ENCODE measurements at places on chromosomes 7 and 10.

- DNase-seq = no peak
Observed at GRCh38 chr10:113007821-113008220, 57.8 kb downstream of the TCF7L2 start.

DNA sequence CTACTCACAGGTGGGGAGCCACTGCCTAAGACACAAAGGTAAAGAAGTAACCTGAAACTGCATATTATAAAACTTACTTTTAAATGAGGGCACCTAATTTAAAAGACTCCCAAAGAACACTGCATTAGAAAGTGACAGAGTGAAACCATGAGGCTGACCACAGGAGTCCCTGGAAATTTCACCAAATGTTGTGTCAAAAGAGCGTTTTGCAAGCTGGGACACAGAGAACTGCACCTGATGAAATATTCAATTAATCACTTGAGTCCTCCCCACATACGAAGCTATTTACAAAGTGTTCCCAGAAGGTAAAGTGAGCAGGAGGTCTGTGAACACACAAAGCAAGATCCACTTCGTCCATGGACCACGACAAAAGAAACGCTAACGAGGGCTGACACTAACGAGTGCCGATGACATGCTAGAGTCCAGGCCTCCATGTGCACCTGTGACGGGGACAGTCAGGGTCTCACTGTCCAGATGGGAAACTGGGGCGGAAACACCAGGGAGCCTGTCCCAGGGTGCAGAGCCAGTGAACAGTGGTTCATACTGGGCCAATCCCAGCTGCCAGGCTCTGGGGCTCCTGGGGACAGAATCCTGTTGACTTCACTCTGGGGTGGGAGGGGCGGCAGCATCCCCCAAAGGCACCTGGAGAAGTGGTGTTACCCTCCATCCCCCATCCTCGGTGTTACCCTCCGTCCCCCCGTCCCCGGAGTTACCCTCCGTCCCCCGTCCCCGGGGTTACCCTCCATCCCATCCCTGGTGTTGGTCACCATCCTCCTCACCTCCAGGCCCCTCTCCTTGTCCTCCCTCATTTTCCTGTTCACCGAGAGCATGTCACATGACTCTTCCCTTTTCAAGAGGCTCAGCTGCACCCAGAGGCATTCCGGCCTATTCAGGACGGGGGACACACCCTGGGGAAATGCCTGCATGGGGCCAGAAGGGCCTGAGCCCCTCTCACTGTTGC lies 63.4 kb downstream of the DIP2C start:
- no peak for DNase-seq

GRCh38 chr7:63008366-63008765 lies 990.3 kb upstream of the ZNF722 start:
- no peak for DNase-seq

GRCh38 chr7:98613601-98614425 lies 3.3 kb upstream of the NPTX2 start:
- DNase-seq = no peak

DNA sequence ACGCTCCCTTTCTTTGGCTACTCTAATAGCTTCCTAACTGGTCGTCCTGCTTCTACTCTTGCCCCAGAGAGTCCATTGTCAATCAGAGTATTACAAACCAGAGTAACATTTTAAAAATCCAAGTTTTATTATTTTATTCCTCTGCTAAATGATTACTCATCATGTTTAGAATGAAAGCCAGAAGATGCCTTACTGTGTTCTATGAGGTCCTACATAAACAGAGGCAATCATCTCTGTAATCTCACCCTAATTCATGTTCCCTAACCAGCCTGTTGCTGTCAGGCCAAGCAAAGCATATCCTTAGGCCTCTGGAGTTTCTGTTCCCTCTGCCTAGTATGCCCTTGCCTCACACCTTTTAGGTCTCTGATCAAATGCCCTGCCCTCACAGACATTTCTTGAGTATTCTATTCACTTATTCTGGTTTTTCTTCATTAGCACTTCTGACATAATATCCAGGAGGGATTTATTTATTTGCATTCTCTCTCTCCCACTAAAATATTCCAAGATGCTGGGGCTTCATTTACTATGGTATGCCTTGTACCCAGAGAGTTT lies 497.5 kb downstream of the PHTF2 start:
- DNase-seq = no peak

DNA sequence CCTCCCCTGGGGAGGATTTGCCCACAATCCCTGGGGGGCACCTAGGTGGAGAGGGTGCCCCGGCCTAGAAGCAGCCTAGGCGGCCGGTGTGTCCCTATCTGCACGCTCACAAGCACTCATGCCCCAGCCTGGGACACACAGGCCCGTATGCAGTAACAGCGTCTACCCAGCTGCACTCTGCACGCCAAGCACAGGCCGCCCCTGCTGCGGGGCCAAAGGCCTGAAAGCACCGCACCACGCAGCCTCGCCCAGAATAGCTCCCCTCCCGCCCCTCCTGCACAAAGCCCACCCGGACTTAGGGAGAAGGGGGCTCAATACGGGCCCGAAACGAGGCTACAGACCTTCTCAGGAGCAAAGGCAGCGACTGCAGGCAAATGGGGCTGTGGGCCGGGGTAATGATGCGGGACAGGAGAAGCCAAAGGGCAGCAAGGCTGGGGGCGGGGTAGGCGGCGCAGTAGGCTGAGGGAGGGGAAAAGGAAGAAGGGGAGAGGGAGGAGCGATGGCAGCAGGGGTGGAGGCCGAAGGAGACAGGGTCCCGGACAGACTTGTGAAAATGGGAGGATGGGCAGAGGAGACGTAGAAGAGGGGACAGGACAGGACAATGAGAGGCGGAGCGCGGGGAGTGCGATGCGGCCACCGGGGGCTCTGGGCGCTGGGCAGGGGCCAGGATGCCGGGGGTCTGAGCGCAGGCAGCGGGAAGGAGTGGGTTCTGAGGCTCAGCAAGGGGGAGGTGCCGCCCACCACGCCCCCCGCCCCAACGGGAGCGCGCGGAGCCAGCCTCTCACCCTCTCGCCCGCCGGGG lies 544 bp downstream of the GPRIN2 start:
- no peak for DNase-seq

DNA sequence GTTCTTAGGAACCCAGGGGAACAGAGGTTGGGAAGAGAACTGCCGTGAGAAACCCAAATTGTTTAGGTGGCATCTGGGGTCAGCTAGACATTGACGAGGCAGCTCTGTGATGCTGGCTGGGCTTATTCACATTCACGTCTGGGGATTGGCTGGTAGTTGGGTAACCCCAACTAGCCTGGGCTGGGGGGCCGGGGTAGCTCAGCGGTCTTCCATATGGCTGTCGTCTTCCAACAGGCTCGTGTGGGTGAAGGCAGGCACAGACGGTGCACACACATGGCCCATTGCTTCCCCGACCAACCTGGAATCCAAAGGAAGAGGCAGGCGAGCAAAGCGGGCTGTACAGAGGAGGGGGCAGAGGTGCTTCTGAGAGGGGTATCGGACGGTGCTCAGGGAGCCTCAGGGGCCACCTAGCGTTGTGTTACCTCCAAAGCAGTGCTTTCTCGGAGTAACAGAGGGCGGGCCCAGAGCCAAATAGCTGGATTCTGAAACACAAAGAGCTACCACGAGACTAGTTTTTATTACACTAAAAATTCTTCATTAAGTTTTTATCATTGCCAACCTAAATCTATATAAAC lies 34.5 kb downstream of the MKI67 start:
- DNase-seq = no peak

- peak; percentile 21 for DNase-seq
Observed at GRCh38 chr10:33005322-33006301, 47.6 kb upstream of the ITGB1 start.

DNA sequence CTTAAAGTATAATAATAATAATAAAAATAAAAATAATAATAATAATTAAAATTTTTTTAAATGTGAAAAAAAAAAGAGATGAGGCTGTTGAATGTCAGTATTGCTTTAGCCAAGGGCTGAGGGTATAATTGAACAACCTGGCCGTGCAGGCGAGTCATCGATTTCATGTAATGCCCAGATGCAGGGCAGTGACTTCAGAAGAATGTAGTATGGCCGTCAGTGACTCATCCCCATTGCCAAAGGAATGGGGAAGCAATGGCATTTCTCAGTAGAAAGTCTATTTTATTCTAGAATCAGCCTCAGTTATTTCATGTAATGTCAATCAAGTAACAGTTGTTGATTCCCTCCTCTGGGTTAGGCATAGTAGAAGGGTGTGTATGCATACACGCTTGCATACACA lies 516.4 kb downstream of the GLRX3 start:
- DNase-seq = no peak

- no peak for DNase-seq
Observed at GRCh38 chr10:1735562-1735961, 1.8 kb downstream of the ADARB2 start.

DNA sequence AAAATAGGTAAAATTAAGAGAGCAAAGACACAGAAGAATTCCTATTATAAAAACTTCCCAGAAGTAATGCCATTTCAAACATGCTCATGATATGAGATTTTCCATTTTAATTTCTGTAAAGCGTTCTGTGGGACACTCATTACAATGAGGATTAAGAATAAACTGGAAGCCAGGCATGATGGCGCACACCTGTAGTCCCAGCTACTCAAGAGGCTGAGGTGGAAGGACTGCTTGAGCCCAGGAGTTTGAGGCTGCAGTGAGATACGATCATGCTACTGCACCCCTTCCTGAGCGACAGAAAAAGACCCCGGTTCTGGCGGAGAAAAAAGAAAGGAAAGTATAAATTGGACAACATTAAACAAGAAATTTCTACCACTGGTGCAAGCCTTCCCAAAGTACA lies 1.5 kb downstream of the DNA2 start:
- DNase-seq = no peak

DNA sequence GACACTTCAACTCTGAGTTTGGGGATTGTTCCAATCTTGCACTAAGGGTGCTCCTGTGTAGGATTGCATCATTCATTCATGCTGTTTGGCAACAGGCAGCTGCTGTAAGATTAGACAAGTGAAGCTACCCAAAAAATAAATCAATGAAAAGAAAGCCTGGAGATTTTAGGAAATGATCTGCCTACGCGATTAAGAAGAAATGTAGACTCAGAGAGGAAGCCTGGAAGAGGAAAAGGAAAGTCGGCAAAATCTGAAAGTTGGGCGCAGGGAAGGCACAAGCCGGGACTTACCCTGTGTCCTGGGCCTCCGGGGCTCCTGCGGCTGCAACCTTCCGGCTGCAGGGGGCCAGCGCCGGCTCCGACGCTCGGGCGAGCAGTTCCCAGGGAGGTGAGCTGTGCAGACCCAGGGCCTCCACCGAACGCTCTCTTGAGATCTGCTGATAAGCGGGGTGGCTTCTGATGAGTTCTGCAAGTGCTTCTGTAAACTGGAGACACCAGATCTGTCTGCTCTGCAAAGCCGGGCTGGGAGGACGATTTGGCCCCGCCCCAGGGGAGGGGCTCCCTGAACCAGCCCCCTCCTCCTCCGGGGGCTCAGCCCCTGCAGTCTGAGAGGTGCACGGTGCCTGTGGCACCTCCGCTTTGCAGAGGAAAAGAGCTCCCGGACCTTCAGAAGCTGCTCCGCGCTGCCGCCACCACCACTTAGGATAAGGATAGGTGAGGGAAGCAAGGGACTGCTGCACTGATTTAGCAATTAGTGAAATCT lies 17.4 kb downstream of the PSPH start:
- peak; percentile 50 for DNase-seq

DNA sequence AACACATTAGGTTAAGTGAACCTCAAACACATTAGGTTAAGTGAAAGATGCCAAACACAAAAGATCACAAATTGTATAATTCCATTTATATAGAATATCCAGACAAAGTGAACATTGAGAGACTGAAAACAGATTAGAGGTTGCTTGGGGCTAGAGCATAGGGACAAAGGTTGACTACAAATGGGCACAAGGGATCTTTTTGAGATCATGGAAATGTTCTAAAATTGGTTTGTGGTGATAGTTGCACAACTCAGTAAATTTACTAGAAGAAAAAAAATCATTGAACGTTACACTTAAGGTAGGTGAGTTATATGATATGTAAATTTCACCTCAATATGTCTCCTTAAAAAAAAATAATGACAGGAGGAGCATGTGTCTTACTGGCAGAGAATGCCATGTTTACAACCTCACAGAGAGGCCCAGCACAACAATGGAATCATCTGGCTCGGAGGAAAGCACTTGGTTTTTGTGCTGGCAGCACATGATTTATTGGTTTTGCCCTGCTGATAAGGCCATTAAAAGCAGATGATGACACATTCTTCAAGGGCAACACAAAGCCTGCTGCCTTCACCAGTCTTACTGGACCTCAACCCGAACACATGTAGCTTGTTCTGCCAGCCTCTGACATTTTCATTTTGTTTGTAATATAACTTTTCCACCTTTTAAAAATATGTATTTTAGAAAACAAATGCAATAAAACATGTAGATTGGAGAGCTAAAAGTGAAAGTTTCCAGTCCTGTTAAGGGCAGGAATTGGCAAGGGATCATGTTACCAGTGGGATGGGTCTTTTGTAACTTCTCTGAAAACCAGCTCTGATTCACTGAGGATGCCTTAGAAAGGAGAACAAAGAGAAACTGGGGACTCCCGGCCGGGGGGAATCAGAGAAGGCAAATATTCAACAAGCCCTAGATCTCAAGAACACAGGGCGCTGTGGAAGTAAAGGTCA lies 11.9 kb upstream of the LMOD2 start:
- DNase-seq = no peak

GRCh38 chr10:50216894-50217293 lies 34.4 kb downstream of the ASAH2 start:
- DNase-seq = no peak

GRCh38 chr7:128869138-128869943 lies 6.7 kb downstream of the ATP6V1F start:
- DNase-seq = peak; percentile 37

- DNase-seq = no peak
Observed at GRCh38 chr7:104850374-104850773, 163.6 kb upstream of the KMT2E start.

- no peak for DNase-seq
Observed at GRCh38 chr7:85172530-85172941, 14.3 kb downstream of the SEMA3D start.

- DNase-seq = no peak
Observed at GRCh38 chr7:112050250-112050881, 155.8 kb downstream of the DOCK4 start.

DNA sequence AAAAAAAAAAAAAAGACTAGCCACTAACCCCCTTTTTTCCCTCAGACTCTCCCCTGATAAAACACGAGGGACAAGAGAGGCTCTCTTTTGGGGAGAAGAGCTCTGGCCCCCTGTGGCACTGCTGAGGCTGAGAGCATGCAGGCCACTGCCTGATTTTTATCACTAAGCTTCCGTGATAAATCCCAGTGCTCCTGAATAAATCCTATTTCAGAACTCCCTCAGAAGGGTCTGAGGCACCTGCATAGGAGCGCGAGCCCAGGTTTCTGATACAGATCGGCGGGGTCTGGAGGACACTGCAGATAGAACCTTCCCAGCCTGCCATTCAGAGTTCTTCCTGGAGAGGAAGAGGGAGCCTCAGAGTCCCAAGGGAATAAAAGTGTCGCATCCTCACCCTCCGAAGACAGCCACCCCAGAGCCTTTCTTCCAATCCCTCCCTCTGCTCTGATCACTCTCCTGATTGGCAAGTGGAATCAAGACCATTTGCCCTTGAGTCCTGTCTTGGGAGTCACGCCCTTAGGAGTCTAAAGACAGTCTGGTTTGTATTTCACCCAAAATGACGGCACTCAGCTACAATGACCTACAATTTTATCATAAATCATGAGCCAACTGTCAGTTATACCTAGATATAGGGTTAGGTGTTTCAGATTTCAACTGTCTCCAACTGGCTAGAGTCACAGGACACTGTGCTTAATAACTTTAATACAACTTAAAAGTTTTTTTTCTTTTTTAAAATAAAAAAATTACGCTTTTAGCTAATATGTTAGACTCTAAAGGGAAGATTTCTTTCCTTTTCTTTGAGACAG lies 153.5 kb downstream of the RNF216 start:
- DNase-seq = no peak

- DNase-seq = peak; percentile 11
Observed at GRCh38 chr10:101839416-101840063, 4.1 kb downstream of the KCNIP2 start.

All from activated naive CD4-positive, alpha-beta T cell (primary cell).